Tongue (tissue), 3 donors: ENCODE measurements at places on chromosomes 4 and X. TPM values are rescaled to one million over a fixed set of nuclear protein-coding genes. Genes with fewer than 3 reads are reported as not detected.

ACE2 gene
- 0.51 TPM for total RNA-seq

FAM133A gene
- not detected for total RNA-seq

FAM47B gene
- total RNA-seq, result not detected

AFP gene
- not detected for total RNA-seq

TIGD4 gene
- total RNA-seq, result 4.8 TPM

MAPK10 gene
- 9.4 TPM for total RNA-seq

IRS4 gene
- 0.10 TPM for total RNA-seq

CTAG2 gene
- not detected for total RNA-seq

TMEM31 gene
- total RNA-seq, result not detected

CAPN6 gene
- 463 TPM for total RNA-seq

SLC16A2 gene
- total RNA-seq, result 17.1 TPM

S100G gene
- total RNA-seq, result not detected

SCRG1 gene
- 1.8 TPM for total RNA-seq

TSPAN7 gene
- 37.8 TPM for total RNA-seq

JCHAIN gene
- 1.0 TPM for total RNA-seq

CXCL8 gene
- 9.6 TPM for total RNA-seq

IRAK1 gene
- total RNA-seq, result 20.4 TPM

SRPX gene
- 85.9 TPM for total RNA-seq

TMSB15A gene
- total RNA-seq, result 8.9 TPM

PRSS12 gene
- 24.0 TPM for total RNA-seq

TMEM144 gene
- total RNA-seq, result 9.1 TPM

PCSK1N gene
- 2.5 TPM for total RNA-seq

C4orf51 gene
- total RNA-seq, result not detected

DUSP21 gene
- total RNA-seq, result not detected

ABCG2 gene
- total RNA-seq, result 6.9 TPM

FUNDC2 gene
- total RNA-seq, result 59.4 TPM

ASB5 gene
- 206 TPM for total RNA-seq

ETDB gene
- total RNA-seq, result not detected

BBS12 gene
- total RNA-seq, result 2.9 TPM

PHEX gene
- 0.31 TPM for total RNA-seq

GRIA3 gene
- 3.4 TPM for total RNA-seq

CHRDL1 gene
- 63.9 TPM for total RNA-seq

CFP gene
- total RNA-seq, result 1.9 TPM

CCNB3 gene
- 10.9 TPM for total RNA-seq

ZNF732 gene
- total RNA-seq, result 4.3 TPM

CD40LG gene
- not detected for total RNA-seq

C1QTNF7 gene
- 15.3 TPM for total RNA-seq

TSPAN5 gene
- total RNA-seq, result 35.4 TPM

HPGD gene
- 16.7 TPM for total RNA-seq

RTL3 gene
- total RNA-seq, result 1.9 TPM

SPARCL1 gene
- 395 TPM for total RNA-seq

ART3 gene
- 28.1 TPM for total RNA-seq

DIPK2B gene
- 30.2 TPM for total RNA-seq

FAM47A gene
- not detected for total RNA-seq

DUX4 gene
- not detected for total RNA-seq

IL2 gene
- not detected for total RNA-seq

FOXP3 gene
- total RNA-seq, result 0.21 TPM

AKAP14 gene
- 0.41 TPM for total RNA-seq

ZNF711 gene
- total RNA-seq, result 34.5 TPM

DCHS2 gene
- 13.6 TPM for total RNA-seq

CENPU gene
- total RNA-seq, result 28.2 TPM

HSFX1 gene
- total RNA-seq, result 2.9 TPM

GYPE gene
- total RNA-seq, result 0.51 TPM
